IPS-NIHi11 (cell line): ENCODE measurements at places on chromosomes 2 and 18.

DNA sequence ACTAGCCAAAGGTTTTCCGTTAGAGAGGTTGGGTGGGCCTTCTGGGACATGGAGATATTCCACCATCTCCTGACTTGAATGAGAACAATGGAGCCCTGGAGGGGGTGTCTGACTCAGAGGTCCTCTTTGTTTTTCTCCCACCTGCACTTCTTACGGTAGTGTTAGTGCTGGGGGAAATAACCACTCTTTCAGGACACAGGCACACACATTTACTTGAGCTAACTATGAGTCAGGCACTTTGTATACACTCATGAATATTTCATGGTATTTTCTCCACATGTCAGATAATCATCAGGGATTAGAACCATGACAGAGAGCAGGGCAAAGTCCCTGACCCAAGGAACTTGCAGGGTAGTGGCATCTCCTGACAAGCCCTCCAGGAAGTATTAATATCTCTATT is 439.1 kb downstream of the TSN start:
- DNase-seq: no peak

DNA sequence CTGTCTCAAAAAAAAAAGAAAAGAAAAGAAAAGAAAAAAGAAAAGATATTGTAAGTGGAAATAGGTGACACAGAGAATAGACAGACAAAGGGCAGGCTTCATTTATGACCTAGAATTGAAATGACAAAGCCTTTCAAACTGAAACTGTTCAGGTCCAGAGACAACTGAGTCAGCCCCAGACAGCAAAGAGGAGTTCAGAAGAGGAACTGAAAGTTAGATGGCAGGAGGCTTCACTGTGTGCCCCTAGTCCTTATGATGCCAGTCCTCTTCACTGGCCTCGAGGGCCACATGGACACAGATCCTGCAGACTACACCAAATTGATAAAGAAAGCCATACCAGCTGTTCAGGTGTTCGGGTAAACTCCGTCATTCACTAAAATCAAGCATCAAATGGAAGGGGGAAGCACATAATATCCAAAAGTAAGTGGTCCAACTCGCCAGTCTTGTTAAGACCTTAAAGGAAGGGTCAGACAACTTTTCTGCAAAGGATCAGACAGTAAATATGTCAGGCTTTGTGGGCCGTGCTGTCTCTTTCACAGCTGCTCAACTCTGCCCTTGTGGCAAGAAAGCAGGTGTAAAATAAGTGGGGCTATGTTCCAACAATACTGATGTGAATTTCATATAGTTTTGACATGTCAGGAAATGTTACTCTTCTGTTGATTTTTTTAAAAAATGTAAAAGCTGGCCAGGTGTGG is 231.9 kb upstream of the MGAT5 start:
- no peak for DNase-seq

- no peak for DNase-seq
These were observed 220.7 kb downstream of the SEPTIN10 start for GRCh38 chr2:109392816-109393661.

DNA sequence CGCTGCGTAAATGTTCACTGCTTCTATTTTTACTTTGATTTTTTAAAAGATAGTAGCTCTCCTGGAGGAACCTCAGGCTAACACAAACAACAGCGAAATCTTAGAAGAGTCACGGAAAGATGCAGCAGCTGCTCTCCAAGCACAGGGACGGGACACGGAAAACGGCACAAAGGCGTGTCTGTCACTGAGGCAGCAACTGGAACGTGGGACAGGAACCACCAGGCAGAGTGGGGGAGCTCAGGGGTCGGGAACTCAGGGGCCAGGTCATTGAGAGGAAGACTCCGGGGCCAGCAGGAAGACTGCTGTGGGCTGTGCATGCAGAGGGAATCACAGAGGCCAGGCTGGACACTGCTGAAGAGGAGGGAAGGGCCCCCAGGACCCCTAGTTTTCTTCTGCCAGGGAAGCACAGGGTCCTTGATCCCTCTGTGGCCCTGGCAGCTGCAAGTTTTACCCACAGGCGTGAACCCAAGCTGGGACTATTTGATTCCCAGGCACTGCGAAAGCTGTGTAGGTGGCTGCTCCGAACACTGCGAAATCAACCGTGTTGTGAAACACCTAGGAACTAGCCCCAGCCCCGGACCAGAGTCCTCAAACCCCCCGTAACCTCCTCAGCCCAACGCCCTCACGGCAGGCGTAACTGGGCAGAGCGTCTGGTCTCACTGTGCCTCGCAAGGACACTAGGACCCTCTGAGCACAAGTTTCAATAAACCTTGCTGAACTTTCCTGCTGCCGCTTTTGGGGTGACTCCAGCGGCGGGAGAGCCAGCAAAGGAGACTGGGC is 263.0 kb downstream of the EIPR1 start:
- no peak for DNase-seq

DNA sequence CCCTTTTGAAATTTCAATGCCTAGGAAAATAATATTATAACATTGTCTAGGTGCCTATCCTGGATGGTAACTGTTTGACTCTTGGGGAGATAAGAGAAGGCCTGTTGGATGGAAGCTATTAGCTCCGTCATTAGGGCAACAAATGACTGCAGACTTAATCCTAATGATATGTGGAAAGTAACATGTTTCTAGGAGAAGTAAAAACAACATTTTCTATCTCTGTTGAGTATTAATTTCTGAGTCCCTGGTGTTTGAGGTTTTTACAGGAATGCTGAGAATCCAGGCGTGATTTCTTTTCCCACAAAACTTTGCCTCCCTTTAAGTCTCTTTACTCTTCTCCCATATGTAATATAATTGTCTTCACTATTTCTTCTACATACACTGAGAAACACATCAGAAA is 159.1 kb downstream of the GALNT1 start:
- no peak for DNase-seq

- DNase-seq: peak; percentile 12
These were observed 36.0 kb upstream of the UBE2E3 start for GRCh38 chr2:180944372-180944771.

DNA sequence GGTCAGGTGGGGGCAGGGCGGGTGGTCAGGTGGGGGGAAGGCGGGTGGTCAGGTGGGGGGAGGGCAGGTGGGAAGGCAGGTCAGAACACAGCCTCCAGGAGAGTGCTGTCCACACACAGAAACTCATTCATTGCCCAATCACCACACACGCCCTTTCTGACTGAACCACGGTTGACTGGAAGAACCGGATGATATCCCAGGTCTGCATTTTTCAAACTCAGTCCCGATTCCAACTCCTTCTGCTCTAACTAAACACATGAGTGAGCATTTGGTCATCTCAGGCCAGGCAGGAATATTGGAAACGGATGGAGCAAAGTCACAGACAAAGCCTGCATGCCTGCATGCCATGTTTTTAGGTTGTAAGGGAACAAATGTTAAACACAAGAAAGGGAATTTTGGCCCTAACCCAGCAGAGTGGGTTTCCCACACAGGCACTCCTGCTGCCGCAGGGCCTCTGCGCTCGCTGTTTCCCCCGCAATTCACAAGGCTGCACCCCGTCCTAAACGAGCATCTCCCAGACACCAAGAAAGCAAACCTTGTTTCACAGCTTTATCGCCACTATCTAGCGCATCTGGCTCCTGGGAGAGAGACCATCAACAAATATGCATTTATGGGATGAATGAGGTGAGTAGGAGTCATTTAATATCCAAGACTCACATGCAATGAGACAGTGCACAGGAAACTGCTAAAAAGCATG is 100.1 kb downstream of the ZNF516 start:
- DNase-seq: no peak

GRCh38 chr2:100222844-100223243 is 80.5 kb upstream of the AFF3 start:
- no peak for DNase-seq

- DNase-seq: peak; percentile 41
These were observed 166.6 kb downstream of the RNF144A start for GRCh38 chr2:7083580-7084509.

GRCh38 chr2:236608710-236609109 is 39.1 kb downstream of the ACKR3 start:
- DNase-seq: no peak
